AG04449 (cell line): ENCODE measurements at places on chromosomes 2 and 18.

GRCh38 chr2:232838406-232838874 lies 31.6 kb upstream of the SNORC start:
- no peak for DNase-seq

DNA sequence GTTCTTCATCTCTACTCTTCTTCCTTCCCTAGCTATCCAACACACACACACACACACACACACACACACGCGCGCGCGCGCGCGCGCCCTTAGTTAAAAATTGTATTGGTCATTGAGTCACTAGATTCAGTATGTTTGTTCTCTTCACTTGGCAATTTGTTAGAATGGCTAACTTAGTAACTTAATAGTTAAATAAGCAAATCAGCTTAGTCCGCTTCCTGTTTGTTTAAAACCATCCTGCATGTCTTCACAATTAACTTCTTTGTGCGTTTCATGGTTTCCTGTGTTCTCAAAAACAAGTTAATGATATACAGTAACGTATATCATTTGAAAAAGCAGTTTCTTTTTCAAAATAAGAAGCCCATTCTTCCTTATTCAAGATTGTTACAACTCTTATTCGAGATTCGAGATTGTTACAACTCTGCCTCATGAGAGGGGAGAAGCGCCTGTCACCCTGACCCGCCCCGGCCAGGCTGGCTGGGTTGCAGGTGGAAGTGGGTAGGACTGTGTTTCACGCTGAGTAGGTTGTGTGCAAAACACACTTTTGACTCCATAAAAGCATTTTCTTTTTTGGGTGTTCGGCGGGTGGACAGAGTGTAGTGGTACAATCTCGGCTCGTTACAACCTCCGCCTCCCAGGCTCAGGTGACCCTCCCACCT lies 9.5 kb upstream of the CNNM3 start:
- no peak for DNase-seq

DNA sequence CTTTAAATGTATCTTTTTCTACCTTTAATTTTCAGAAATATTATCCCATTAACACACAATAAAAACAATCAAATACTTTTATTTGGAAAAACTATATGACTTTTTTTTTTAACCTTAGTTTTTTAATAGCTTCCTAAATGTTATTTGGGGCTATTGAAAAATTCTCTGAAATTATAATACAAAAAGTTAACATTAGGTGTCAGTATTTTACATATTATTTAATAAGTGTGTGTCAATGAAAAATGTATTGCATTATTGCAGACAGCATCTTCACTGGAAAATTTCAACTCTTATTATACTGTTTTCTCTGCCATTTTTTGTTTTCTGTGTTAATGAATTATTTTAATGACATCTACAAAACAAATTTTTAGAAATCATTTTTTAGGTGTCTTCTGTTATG lies 51.1 kb upstream of the ARHGAP15 start:
- DNase-seq = no peak

- no peak for DNase-seq
These were observed 201.3 kb downstream of the TGIF1 start for GRCh38 chr18:3651266-3651665.

GRCh38 chr2:118968961-118969733 lies 27.2 kb downstream of the MARCO start:
- DNase-seq = no peak

- no peak for DNase-seq
These were observed 96.9 kb upstream of the POU3F3 start for GRCh38 chr2:104757056-104757455.

- no peak for DNase-seq
These were observed 36.8 kb downstream of the KCNIP3 start for GRCh38 chr2:95333888-95334338.

DNA sequence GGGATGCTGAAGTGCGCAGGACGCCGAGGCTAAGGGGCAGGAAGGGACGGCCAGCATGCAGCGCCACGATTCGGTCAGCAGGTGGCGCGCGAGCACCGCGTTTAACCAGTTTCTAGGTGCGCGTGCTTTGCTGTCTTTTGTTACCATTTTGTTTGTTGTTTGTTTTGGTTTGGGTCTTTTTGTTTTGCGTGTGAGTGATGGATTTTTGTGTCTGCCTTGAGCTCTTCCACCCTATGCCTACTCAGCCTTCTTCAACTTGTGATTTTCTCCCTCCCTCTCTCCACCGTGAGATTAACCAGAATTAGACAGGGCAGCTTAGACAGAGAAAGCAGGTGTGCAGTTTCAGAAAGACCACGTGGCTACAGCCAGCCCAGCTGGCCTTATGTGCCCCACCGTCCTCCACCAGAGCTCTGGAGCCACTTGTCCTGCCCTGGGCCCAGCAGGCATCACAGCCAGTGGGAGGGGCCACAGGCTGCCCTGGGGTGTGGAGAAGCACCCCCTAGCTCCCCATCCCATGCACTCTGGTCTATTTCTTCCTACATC lies 180.2 kb downstream of the RNF144A start:
- no peak for DNase-seq

DNA sequence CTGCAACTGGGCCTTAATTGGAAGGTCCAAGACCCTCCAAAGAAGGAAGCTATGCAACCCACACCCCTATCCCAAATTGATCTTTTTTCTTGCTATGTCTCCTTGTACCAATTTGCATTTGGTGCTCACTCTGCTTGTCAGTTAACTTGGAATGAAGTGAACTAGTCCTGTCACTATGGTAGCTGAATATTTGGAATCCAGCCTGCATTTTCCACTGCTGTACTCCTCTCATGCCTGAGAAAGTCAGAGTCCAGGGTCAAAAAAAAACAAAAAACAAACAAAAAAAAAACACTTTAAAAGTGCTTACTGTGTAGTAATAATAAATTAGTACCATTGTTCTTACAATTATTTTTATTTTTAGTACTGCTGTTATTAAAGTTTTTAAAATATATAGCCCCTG lies 462.8 kb upstream of the SLC8A1 start:
- DNase-seq = no peak

DNA sequence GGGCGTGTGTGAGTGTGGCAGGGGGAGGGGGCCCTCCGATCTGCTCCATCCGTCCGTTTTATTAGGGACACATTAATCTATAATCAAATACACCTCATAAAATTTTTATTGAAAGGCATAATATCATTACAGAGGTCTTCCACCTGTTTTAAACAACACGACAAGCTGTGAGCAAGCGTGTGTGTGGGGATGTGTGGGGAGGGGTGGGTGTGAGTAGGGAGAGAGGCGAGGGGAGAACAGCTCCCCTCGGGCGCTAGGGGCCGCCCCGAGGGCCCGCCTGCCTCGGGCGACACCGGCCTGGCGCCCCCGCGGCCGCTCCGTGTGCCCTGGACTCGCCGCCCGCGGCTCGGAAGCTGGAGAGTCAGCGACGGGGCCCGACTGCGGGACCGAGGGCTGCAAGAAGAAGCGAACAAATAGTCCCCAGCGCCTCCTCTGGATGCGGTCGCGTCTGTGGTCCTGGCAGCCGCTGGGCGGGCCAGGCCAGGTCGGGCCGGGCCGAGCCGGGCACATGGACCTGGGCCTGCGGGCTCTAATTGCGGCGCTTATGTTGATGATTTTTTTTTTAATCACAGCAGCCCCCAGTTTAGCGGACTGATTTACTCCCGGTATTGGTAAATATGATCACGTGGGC lies 352 bp upstream of the HOXD9 start:
- DNase-seq = no peak

DNA sequence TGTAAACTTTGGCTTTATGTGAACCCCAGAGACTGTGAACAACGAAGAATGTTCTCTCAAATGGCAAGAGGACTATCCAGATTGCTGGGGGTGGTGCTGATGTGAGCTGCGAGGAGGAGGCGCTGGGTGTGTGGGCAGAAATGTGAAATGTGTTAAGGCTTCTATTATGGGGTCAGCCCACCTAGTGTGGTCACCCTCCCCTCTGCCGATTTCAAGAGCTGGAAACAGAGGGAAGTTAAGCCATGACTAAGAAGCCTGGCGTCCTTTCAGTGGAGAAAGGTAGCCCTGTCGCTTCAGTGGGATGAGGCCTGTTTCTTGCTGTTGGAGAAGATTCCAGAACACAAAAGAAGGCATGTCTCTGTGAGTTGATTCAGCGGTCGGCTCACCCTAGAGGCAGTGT lies 89.0 kb upstream of the KCTD1 start:
- DNase-seq = no peak

GRCh38 chr2:30157616-30158015 lies 10.8 kb downstream of the YPEL5 start:
- no peak for DNase-seq

DNA sequence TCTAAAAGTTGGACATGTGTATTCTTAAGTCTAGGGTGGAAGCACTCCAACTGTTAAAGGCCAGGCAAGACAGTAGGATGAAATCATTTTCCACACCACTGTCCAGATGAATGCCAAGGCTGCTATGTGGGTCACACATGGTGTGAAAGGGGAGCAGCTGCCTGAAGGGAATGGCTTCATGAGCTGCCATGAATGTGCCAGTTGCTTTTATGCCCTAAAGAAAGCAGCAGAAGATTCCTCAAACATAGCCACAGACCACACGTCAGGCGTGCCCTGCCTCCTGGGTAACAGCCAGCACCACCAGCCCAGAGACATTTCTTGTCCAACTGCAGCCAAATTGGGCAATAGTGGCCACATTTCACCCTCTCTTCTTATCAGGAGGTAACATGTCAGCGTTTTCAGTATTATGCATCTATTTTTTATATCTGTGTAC lies 130.2 kb downstream of the MTCL1 start:
- no peak for DNase-seq

DNA sequence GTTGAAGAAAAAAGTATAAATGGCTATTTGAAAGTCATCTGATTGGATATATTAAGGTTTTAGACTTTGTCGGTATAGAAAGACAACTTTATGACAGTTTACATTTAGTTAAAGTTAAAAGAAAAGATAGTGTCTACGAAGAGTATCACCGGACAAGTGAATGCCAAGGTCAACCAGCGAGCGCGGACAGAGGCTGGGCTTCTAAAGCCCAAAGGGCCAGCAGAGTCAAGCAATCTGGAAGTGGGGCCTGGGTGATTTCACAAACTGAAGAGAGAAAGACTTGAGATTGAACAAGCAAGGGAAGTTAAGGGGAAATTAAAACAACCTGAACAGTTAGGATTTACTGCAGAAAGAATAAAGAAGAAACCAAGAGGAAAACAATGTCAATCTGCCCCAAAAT lies 16.3 kb downstream of the ZNF521 start:
- no peak for DNase-seq

DNA sequence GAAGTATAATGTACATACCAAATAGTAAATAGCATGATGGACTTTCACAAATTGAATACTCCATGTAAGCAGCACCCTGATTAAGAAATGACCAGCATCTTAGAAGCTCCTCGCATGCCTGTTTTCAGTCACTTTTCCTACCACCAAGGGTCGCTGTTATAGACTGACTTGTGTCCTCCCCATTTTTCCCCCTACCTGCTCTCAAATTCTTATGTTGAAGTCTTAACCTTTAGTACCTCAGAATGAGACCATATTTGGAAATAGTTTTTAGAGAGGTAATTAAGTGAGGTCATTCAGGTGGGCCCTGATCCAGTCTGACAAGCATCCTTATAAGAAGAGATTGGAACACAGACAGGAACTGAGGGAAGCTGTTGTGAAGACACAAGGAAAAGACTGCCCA lies 125.9 kb downstream of the LYPD6 start:
- no peak for DNase-seq

DNA sequence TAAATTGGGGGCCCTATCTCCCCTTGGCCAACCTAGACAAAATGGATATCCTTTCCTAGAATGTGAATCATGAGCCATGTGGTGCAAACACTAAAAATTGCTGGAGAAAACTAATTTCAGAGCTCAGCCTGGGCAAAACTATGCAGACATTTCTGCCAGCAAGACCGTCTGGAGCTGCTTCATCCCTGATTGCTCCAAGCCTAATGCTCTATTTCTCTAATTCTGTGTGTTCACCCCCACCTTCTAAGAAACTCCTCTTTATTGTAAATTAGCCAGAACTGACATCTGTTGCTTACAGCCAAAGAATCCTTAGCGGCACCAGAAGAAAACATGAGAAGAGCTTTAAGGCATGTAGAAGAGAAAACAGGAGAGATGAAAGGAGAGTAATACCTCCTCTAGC lies 337.7 kb upstream of the CHAC2 start:
- DNase-seq = no peak

- no peak for DNase-seq
These were observed 14.0 kb upstream of the PRKCE start for GRCh38 chr2:45637440-45637839.

GRCh38 chr2:239361311-239361642 lies 39.5 kb downstream of the HDAC4 start:
- no peak for DNase-seq

DNA sequence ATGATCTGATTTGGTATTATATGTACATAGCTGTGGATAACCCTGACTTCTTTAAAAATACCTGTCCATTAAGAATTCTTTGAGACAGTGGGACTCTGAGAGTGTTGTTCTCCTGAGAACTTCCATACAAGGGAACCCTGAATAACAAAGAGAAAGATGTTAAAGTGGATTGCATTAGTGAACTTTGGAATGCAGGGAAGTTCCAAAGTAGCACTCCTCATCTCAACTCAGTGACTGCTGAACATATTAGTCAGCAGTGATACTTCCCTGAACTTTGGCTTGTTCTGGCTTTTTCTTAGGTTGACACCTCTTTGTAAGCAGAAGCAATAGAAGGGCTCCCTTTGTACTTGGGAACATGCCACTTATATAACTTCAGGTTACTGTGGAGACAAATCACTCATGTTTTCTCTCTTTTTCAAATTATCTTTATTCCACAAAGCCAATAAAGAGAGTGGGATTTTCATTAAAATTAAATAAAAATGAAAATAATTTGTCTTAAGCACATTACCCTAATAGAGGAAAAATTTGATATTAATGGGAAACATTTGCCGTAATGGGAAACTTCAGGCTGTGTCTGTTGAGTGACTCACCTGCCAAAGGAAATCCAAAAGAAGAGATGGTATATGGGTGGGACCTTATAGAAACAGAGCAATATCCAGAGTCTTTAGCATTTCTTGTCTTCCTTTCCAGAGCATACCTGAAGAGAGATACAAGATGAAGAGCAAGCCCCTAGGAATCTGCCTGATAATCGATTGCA lies 33.3 kb downstream of the CFLAR start:
- peak; percentile 77 for DNase-seq

DNA sequence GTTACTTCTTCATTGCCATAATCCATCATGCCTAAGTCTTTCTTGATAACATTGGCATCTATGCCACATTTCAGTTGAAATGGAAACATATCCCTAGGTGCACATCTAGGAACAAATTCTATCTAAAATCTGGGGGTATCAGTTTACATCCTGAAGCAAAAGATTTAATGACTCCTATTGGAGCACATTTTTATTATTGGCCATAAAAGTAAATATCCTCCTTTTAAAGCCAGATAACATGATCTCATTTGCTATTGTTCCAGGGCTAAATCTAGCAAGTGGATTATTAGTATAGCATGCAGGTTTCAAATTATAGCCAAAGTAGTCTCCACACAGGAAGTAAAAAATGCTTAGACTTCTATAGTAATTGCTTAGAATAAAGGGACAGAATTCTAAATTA lies 193.2 kb downstream of the CDH2 start:
- no peak for DNase-seq
